ENCODE measurements at places on chromosomes 5 and 9. TPM values are rescaled to one million over a fixed set of nuclear protein-coding genes. Genes with fewer than 3 reads are reported as not detected.

DNA sequence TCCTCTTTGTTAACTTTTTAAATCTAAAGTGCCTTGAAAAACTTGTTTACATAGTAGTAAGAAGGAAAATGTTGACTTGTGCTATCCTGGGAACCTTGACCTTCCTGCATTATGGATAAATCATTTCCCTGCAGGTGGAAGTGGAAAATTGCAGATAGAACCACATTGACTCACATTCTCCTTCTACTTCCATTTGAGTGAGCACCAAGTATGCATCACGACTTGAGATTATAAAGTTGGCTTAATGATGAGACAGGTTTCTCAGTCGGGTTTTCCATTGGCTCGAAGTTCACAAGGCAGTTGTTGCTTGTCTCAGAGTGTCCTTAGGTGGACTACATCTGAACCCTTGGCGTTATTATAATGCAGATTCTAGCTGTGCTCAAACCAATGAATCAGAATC lies 39.9 kb downstream of the DOCK8 start:
- no peak for DNase-seq

- no peak for DNase-seq
These were observed 18.1 kb downstream of the OTP start for GRCh38 chr5:77620405-77620804.

GRCh38 chr5:12354686-12355085 lies 450.4 kb upstream of the CTNND2 start:
- DNase-seq = no peak

The SLC30A5 gene
- 45.8 TPM for polyA plus RNA-seq

The SLIT3 gene
- polyA plus RNA-seq = 26.8 TPM

DNA sequence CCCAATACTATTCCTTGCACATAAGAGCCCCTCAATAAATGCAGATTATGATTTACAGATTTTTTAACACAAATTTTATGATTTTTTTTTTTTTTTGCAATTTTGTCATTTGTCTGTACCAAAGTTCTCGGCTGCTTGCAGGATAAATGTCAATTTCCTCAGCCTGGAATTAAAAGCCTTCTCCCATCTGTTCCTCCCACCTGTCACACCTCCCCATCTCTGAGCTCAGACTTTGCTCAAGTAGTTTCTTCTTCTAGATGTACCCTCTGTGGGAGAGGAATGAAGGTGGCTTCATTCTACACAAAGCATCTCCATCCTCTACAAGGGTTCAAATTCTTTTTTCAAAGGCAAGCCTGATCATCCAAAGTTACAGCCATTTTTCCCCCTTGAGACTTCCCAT lies 153.7 kb upstream of the GRAMD2B start:
- no peak for DNase-seq

The LAMC3 gene
- not detected for polyA plus RNA-seq

The FST gene
- 66.6 TPM for polyA plus RNA-seq
